ENCODE measurements at places on chromosomes 6 and 20. TPM values are rescaled to one million over a fixed set of nuclear protein-coding genes. Genes with fewer than 3 reads are reported as not detected.

GRCh38 chr20:57647933-57648785, 27.9 kb upstream of the ZBP1 start:
- peak; percentile 54 for DNase-seq

DNA sequence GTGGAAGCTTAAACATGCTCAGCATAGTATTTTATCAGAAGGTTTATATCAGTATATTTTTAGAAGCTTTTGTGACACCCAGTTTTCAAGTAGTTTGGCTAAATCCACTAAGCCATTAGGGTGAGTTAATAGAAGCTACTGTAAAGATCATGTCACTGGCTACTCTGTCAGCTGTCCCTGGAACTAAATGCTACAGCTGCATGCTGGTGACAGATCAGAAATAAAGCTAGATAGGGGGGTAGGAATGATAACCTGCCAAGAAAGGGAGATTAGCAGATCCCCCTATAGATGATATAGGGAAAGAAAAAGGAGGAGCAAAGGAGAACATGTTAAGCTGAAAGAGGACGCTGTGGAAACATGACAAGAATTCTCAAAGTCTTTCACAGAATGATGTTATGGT, 363.2 kb downstream of the QKI start:
- DNase-seq, result no peak

GRCh38 chr6:51472745-51473487, 614.5 kb downstream of the PKHD1 start:
- DNase-seq, result no peak

DNA sequence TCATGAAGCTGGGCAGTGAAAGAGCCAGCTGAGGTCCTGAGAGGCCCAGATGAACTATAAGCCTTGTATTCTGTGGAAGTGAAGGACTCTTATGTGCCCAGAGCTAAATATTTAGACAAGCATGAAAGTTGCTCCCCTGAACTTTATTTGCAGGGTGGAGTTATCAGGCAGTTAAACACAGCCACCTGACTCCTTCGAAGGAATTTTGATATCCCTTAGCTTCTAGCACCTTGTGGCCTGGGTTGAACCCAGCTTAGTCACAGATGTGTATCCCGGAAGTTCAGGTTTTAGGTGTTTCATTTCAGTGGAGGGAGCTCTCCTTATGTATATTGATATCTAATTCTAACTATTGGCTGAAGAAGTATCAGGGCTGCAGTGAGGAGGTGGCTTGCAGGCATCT, 20.4 kb downstream of the NR2E1 start:
- no peak for DNase-seq

DNA sequence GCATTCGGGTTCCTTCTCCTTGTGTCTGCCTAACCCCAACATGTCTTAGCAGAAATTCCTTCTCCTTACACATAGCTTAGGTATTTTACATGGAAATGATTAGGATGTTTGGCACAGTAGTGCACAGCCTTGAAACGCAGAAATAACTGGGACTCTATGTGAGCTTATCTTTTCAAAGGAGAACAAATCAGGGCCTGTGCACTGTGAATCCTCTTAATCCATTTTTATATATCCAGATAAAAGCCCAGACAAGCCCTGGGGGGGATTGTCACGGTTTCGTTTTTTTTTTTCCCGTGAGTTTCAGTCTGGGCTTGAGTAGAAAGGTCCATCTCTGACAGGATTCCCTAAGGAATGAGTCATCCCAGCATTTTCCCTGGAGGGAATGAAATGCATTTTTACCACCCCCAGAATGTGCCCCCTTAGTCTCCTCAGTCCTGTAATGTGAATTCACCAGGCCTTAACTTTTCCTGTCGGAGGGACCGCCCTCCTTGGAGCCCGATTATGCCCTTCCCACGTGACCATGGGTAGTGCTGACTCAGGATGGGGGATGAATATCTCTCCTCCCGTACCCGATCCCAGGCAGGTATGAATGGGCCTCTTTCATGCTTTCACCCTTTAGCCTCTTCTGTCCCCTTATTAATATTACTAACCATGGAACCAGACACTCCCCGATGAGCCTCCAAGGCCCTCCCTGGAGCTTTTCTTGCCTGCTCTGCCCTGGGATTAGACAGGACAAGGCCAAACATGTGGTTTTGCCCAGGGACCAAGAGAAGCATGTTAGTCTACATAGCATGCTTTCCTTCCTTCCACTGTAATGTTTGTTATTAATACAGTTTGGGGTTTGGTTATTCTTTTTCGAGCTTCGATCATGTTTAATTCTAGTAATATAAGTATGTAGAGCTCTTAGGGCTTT, 23.9 kb upstream of the NAA20 start:
- DNase-seq, result no peak

GRCh38 chr6:127404133-127404532, 55.1 kb downstream of the KIAA0408 start:
- no peak for DNase-seq

The TCP11 gene
- total RNA-seq, result not detected

The CITED2 gene
- 135 TPM for total RNA-seq

The FERMT1 gene
- 0.54 TPM for total RNA-seq

The ZBP1 gene
- total RNA-seq, result 0.43 TPM

The BMP5 gene
- 1.4 TPM for total RNA-seq
